ENCODE measurements at places on chromosomes 1 and 21.
A peak's percentile ranks its signal among the peaks of the same experiment; 100 is the strongest.

DNA sequence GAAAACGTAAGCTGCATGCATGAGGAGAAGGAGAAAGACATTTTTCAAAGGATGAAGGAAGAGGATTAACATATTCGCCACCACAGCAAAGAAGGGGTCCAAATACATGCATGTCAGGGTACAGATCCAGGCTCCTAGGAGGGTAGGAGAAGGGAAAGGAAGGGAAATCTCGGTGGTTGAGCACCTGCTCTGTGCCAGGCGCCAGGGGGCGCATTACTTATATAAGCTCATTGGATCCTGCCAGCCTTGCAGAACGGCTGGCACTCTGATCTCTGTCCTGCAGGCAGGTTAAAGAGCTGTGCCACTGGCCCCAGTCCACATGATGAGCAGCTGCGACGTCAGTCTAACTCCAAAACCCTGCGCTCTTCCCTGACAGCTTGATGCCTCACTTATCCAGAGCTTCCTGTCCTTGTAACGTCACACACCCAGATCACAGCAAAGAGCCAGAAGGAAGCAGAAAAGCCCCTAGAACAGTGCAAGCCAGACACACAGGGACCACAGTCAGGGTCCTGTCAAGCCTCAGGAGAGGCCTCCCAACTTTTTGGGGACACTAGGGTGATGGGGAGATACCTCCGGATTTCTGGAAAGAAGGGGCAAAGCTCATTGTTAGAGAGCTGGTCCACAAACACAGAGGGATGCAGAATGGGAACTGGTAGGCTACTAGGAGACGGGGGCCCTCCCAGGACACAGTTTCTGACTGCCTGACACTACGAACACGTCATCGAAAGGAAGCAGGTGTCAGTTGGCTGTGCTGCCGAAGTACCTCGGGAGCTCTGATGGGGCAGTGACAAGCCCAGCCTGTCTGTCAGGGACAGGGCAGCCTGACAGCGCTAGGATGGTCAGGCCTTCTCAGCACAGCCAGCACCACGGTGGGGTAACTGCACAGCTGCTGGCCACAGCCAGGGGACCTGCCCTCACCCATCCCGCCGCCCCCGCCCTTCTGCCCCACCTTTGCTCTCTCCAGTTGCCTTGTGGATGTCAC is 99.1 kb downstream of the BEND5 start:
- DNase-seq: peak; percentile 58
- no peaks in the 10 kb centered on the region for H3K27me3 ChIP-seq
- no peak overlapping the region for H3K27ac ChIP-seq
- no peaks in the 10 kb centered on the region for H3K4me1 ChIP-seq
- no peak overlapping the region for H3K4me3 ChIP-seq

- no peak overlapping the region for H3K4me3 ChIP-seq
- DNase-seq: no peak
- no peak overlapping the region for H3K27ac ChIP-seq
- H3K27me3 ChIP-seq: no peaks in the 10 kb centered on the region
- H3K4me1 ChIP-seq: no peaks in the 10 kb centered on the region
Observed at GRCh38 chr1:191508239-191508638, 650.0 kb upstream of the RGS18 start.

- no peak overlapping the region for H3K27ac ChIP-seq
- H3K27me3 ChIP-seq: no peaks in the 10 kb centered on the region
- DNase-seq: no peak
- no peaks in the 10 kb centered on the region for H3K36me3 ChIP-seq
Observed at GRCh38 chr1:111879081-111879480, 110.4 kb downstream of the KCND3 start.

GRCh38 chr1:245092638-245092976 is 62.2 kb upstream of the KIF26B start:
- H3K36me3 ChIP-seq: no peaks in the 10 kb centered on the region
- H3K4me1 ChIP-seq: peaks cover 5% of the 10 kb centered on the region
- no peak for DNase-seq
- no peak overlapping the region for H3K27ac ChIP-seq
- H3K4me3 ChIP-seq: no peak overlapping the region

- H3K4me3 ChIP-seq: no peak overlapping the region
- DNase-seq: no peak
- no peaks in the 10 kb centered on the region for H3K27me3 ChIP-seq
- H3K27ac ChIP-seq: no peak overlapping the region
- H3K4me1 ChIP-seq: no peaks in the 10 kb centered on the region
Observed at GRCh38 chr1:78322928-78323680, 167.7 kb upstream of the PTGFR start.

GRCh38 chr1:156416993-156417392 is 48.0 kb downstream of the RHBG start:
- peaks cover 27% of the 10 kb centered on the region for H3K4me1 ChIP-seq
- H3K27me3 ChIP-seq: no peaks in the 10 kb centered on the region
- H3K4me3 ChIP-seq: no peak overlapping the region

GRCh38 chr1:224524679-224525078 is 90.1 kb upstream of the WDR26 start:
- H3K4me3 ChIP-seq: no peak overlapping the region
- H3K27ac ChIP-seq: no peak overlapping the region
- no peak for DNase-seq
- no peaks in the 10 kb centered on the region for H3K4me1 ChIP-seq

- peaks cover 18% of the 10 kb centered on the region for H3K36me3 ChIP-seq
- H3K4me3 ChIP-seq: no peak overlapping the region
- no peak for DNase-seq
- peaks cover 15% of the 10 kb centered on the region for H3K4me1 ChIP-seq
- H3K27ac ChIP-seq: peak overlapping the region; percentile 22
- H3K27me3 ChIP-seq: no peaks in the 10 kb centered on the region
Observed at GRCh38 chr21:38817371-38818324, 11.9 kb downstream of the ETS2 start.

DNA sequence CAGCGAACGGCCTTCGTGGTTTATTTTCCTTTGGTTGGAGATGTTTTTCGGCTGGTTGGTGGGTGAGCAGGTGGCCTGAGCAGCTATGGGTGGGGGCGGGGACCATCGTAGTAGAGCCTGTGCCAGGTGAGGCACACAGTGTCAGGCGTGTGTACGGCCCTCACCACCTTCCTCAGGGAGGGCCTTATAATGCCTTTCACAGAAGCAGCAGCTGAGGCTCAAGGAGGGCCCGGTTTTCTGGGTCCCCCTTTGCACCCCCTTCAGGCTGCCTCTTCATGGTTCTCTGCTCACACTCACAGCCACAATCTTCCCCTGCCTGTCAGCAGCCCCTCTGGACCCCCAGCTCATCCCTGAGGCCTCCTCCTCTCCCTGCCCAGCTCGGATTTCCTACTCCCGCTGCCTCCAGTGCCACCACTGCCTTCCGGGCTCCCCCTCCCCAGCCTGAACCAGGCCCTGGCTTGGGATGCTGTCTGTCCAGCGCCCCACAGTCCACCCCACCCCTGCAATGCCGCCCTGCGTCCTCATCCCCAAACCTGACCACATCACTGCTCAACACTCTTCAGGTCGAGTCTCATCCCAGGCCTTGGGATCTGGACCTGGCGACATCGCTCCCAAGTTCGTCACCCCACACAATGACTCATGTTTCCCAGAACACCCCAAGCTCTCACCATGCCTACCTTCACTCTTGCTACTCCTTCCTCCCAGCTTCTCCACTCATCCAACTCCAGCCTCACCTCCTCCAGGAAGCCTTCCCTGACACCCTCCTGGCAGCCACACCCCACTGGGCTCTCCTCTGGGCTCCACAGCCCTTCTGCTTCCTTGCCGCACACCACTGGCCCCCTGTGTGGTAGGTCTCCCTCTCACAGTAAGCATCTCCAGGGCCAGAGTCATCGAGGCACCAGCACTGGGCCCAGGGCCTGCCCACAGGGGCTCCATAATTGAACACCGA is 53.9 kb downstream of the DMRTB1 start:
- peaks cover under 1% of the 10 kb centered on the region for H3K4me1 ChIP-seq
- no peak overlapping the region for H3K27ac ChIP-seq
- H3K36me3 ChIP-seq: no peaks in the 10 kb centered on the region
- DNase-seq: no peak
- H3K4me3 ChIP-seq: no peak overlapping the region

DNA sequence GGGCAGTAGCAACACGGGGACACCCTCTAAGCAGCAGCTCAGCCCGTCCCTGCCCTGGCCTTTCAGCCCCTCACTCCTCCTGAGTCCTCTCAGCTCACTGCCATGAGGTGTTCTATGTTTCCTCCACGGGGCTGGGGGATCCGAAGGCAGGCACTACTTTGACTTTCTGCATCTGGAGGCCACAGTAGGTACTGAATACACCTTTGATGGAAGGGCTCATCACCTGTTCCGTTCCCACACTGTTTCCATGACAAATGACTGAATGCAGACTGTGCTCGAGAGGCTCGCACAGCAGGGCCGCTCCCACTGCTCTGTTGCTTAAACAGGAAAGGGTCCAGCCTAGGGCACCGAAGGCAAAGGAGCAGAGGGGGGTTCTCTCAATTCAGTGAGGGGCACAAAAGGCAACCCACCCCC is 77.6 kb upstream of the DNAH14 start:
- DNase-seq: no peak
- H3K27me3 ChIP-seq: no peaks in the 10 kb centered on the region
- H3K27ac ChIP-seq: no peak overlapping the region
- H3K4me3 ChIP-seq: no peak overlapping the region

DNA sequence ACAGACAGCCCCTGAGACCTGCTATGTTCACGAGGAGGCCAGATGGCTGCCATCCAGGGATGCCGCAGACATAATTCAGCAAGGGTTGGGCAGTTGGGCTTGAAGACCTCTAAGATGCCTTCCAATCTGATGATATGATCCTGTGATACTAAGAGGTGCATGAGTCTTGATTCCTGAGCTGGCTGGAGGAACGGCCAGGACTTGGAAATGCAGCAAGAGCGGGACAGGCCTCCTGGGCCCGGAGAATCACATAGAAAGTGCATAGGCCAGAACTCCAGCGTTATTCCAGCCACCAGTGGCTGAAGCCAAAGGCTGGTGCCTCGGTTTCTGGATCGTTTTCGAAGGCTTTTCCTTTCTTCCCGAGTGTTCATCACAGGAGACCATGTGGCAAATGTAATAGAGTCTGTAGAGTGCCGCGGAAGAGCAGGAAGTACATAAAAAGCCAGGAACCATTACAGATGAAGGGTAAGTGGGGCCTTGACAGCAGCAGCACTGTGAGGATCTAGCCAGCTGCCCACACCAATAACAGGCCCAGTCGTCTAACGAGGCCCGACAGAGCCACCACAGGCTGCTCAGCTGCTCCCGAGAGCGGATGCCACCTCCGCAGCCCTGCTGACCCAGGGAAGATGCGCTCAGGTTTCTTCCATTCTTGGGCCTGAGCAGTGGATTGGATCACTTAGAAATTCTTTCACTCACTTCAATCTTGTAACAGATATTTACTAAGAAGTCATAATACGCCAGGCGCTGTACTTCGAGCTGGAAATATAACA is 14.0 kb upstream of the LHX4 start:
- H3K27ac ChIP-seq: no peak overlapping the region
- H3K4me1 ChIP-seq: no peaks in the 10 kb centered on the region
- no peak overlapping the region for H3K4me3 ChIP-seq
- H3K36me3 ChIP-seq: no peaks in the 10 kb centered on the region
- DNase-seq: no peak

DNA sequence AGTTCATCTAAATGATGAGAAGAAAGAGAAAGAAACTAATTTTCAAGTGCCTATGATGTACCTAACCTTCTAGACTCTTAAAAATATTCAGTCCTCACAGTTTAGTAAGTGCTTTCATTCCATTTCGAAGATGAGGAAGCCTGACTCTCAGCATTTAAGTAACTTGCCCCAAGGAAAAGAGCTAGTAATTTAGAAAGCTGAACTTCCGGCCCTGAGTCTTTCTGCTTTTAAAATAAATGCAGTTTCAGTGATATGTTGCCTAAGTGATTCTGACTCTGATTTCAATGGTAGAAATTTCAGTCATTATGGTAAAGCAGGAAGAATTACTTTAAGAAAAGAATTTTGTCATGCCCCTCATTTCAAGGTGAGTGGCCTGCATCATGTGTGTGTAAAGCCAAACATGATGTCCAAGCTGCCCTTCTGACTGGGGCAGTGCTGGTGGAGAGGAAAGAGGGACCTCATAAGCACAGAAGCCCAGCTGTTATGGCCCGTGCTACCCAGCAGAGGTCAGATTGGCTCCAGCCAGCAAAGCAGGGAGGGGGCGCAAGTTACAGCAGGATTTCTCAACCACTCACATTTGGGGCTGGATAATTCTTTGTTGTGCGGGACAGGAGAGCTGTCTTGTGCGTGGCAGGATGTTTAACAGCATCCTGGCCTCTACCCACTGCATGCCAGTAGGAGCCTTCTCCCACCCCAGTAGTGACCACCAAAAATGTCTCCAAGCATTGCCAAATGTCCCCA is 10.7 kb downstream of the ATP1A4 start:
- H3K27ac ChIP-seq: no peak overlapping the region
- H3K27me3 ChIP-seq: no peaks in the 10 kb centered on the region
- H3K4me1 ChIP-seq: peaks cover 16% of the 10 kb centered on the region
- H3K36me3 ChIP-seq: no peaks in the 10 kb centered on the region

DNA sequence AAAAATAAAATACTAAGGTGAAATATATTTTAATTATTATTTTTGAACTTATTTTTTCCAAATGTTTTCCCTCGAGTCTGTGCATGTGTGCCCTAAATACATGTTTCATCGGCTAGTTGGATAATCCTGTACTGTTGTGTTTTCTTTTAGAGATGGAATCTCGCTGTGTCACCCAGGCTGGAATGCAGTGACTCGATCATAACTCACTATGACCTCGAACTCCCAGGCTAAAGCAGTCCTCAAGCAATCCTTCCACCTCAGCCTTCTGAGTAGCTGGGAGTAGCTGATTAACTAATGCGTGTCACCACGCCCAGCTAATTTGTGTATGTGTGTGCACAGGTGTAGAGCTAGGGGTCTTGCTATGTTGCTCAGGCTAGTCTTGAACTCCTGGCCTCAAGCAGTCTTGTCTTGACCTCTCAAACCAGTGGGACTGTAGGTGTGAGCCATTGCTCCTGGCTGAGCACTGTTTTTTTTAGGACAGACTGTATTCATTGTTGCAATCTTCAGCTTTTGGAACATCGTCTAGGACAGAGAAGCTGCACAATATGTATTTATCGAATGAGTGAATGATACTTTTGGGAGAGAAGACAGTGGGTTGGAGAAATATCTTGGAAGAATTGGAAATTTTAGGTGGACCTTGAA is 4.8 kb upstream of the TMCO1 start:
- H3K27ac ChIP-seq: no peak overlapping the region
- no peaks in the 10 kb centered on the region for H3K36me3 ChIP-seq
- H3K4me3 ChIP-seq: no peak overlapping the region
- no peaks in the 10 kb centered on the region for H3K27me3 ChIP-seq
- peaks cover 13% of the 10 kb centered on the region for H3K4me1 ChIP-seq

GRCh38 chr1:176049582-176049981 is 157.5 kb downstream of the COP1 start:
- H3K27ac ChIP-seq: no peak overlapping the region
- no peaks in the 10 kb centered on the region for H3K4me1 ChIP-seq
- H3K4me3 ChIP-seq: no peak overlapping the region
- DNase-seq: no peak
- H3K27me3 ChIP-seq: no peaks in the 10 kb centered on the region
- H3K36me3 ChIP-seq: no peaks in the 10 kb centered on the region

GRCh38 chr1:53203466-53203865 is 6.8 kb downstream of the CPT2 start:
- H3K4me3 ChIP-seq: no peak overlapping the region
- H3K36me3 ChIP-seq: peaks cover 5% of the 10 kb centered on the region
- no peaks in the 10 kb centered on the region for H3K27me3 ChIP-seq
- no peaks in the 10 kb centered on the region for H3K4me1 ChIP-seq

GRCh38 chr1:88610687-88611086 is 73.4 kb upstream of the PKN2 start:
- DNase-seq: no peak
- H3K4me3 ChIP-seq: no peak overlapping the region
- no peaks in the 10 kb centered on the region for H3K36me3 ChIP-seq

Measured in Caco-2 (cell line).